ENCODE measurements at places on chromosomes 2 and 18. TPM values are rescaled to one million over a fixed set of nuclear protein-coding genes. Genes with fewer than 3 reads are reported as not detected.
A peak's percentile ranks its signal among the peaks of the same experiment; 100 is the strongest.

- no peak for DNase-seq
These were observed 117.9 kb downstream of the ETAA1 start for GRCh38 chr2:67515056-67515455.

- peak; percentile 68 for DNase-seq
These were observed 1.3 kb downstream of the SPTBN1 start for GRCh38 chr2:54457323-54458023.

- DNase-seq = no peak
These were observed 703 bp downstream of the UGGT1 start for GRCh38 chr2:128091726-128092080.

- peak; percentile 16 for DNase-seq
These were observed 99.2 kb downstream of the NFATC1 start for GRCh38 chr18:79494936-79495335.

DNA sequence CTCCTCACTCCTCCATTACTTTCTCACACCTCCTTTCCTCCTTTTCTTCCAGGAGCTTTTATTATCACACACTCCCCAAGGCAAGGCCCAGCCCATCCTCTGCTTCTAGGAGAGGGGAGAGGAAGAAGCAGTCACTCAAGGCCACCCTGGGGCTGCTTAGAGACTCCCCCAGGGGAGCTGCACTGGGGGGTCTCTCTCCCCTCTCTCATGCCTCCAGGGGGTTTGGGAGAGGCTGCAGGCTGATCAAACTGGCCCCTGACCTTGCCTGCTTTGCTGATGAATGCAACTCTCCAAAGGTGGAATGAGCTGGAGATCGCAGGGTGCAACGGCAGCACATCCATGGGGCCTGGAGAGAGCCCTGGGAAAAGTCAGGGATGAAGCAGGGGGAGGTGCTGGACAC, 216.9 kb downstream of the CELF4 start:
- DNase-seq = no peak

GRCh38 chr2:72605836-72606442, 219.9 kb downstream of the EXOC6B start:
- no peak for DNase-seq

- DNase-seq = no peak
These were observed 25.0 kb downstream of the MPPE1 start for GRCh38 chr18:11883153-11883552.

DNA sequence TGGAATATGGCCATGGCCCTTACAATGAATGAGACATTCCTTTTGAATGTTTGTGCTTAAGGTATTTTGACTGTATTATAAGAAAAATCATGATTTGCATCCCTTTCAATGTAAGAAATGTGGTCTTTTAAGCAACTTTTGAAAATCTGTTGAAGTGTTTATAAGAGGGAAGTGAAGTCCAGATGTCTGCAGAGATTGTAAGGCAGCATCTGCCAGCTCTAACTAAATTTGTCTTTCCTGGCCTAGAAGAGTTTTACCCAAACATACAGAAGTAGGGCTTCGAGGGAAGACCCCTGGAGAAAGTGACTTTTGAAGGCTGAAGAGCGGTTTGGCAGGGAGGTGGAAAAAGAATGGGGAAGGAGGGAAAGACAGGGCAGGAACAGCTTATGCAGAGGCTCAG, 12.2 kb downstream of the EML6 start:
- DNase-seq = no peak

DNA sequence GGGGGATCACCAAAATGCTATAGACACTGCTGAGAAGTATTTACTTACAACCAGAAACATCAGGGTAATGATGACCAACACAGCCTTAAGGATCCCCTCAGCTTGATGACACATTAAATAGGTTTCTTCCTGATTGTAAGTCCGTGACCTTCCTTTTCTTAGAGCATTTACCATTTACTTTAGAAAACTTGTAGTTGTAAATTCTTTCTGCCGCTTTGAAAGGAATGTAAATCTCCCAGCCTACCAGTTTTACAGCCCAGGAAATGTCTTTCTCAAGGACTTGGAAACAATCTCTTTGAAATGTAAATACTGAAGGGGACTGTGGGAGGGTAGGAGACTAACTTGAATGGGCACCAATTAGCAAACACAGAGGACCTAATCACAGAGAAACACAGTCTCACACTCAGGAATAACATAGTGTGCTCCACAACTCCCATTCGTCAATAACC, 278.6 kb downstream of the DSC3 start:
- no peak for DNase-seq

GRCh38 chr18:72246076-72246475, 298.1 kb downstream of the CBLN2 start:
- no peak for DNase-seq

DNA sequence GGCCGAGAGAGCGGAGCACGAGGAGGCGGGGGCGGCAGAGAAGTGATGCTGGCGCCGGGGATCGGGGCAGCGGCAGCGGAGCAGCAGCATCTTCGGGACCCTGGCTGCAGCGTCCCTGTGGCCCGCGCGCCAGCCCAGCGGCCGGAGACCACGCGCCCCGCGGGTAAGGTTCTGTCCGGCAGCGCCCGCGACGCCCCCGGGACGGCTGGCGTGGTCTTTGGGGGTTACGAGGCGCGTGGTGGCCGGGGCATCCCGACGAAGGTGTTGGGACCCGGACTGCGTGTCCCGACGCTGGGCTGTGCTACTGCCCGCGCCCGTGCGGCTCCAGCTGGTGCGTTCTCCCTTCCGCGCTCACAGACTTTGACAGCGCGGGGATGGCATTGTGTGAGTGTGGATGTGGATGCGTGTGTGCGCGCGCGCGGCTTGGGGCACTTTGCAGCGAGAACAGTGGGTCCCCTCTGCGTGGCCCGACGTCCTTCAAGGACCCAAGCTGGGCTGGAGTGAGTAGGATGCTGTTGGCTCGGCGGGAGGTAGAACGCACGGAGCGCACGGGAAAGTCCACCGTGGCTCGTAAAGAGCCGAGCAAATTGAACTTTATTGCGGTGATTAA, 405.0 kb downstream of the XIRP2 start:
- peak; percentile 40 for DNase-seq

- no peak for DNase-seq
These were observed 10.4 kb upstream of the UBE2F start for GRCh38 chr2:237956402-237956736.

- DNase-seq = no peak
These were observed 2.9 kb upstream of the MBP start for GRCh38 chr18:77135339-77136075.

DNA sequence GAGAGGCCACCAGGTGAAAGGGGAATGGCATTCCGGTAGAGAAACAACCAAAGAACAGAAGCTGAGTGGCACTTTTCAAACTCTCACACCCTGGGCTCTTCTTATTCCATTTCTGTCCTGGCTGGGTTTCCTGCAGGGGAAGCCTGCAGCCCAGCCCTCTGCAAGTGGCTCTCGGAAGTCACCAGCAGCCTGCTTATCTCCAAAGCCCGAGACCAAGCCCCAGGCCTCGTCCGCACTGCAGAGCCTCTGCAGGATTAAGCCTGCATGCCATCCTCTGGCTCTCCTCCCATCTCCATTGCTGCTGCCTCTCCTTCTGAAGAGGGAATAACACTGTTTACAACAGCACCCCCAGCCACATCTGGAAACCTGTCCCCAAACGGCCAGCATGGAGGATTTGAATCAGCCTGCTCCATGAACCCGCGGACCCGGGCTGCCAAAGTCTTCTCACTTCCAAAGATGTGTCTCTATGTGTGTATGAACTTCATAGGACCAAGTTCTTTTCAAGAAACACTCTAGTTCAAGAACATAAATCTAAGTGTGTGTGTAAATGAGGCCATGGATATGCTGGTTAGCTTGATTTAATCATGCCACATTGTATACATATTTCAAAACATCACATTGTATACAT, 54.2 kb downstream of the DIPK1C start:
- no peak for DNase-seq

GRCh38 chr2:168457190-168457895, 1.3 kb downstream of the CERS6 start:
- DNase-seq = no peak

- DNase-seq = no peak
These were observed 124.2 kb upstream of the FSHR start for GRCh38 chr2:49278561-49278960.

DNA sequence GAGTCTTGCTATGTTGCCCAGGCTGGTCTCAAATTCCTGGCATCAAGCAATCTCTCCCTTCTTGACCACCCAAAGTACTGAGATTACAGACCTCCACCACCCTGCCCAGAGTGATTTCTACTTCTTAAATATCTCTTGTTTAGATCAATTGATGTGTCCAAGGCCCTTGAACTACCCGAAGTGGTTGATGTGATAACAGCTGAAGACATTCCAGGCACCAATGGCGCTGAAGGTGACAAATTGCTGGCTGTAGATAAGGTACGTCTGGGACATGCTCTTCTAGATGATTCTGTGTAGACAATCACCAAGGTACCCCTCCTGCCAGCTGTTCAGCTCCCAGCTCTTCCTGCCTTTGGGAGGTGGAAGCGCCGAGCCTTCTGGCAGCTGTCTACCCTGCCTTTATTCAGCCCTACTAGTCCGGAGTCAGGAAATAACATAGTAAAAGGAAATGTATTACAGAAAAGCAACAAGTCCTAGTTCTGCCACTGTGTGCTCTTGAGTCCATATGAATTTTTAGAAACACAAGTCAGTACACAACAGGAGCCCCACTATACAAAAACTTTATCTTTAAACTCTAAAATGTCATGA, 61.3 kb upstream of the BZW1 start:
- no peak for DNase-seq

DNA sequence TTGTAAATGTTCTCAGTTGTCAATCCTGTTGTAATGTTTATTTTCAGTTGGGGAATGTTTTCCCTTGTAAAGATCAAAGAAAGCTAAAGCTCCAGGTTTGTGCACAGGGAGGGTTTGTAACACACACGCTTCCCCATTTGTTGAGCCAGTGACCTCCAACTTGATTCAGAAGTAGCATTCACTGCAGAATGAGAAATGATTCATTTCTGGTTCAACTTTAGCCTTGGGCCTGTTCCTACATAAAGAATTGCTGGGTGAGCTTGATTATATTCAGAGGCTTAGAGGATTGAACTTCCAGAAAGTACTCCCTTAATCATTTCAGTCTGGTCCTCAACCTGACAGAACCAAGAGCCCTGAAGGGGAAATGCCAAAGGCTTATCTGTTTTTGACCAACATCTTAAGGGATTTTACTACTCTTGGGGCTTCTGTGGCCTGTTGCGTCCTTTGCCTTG, 70.6 kb upstream of the CAVIN2 start:
- DNase-seq = no peak

- DNase-seq = no peak
These were observed 2.5 kb upstream of the EGR4 start for GRCh38 chr2:73295751-73296400.

- DNase-seq = no peak
These were observed 133.1 kb downstream of the MYCN start for GRCh38 chr2:16073471-16073870.

DNA sequence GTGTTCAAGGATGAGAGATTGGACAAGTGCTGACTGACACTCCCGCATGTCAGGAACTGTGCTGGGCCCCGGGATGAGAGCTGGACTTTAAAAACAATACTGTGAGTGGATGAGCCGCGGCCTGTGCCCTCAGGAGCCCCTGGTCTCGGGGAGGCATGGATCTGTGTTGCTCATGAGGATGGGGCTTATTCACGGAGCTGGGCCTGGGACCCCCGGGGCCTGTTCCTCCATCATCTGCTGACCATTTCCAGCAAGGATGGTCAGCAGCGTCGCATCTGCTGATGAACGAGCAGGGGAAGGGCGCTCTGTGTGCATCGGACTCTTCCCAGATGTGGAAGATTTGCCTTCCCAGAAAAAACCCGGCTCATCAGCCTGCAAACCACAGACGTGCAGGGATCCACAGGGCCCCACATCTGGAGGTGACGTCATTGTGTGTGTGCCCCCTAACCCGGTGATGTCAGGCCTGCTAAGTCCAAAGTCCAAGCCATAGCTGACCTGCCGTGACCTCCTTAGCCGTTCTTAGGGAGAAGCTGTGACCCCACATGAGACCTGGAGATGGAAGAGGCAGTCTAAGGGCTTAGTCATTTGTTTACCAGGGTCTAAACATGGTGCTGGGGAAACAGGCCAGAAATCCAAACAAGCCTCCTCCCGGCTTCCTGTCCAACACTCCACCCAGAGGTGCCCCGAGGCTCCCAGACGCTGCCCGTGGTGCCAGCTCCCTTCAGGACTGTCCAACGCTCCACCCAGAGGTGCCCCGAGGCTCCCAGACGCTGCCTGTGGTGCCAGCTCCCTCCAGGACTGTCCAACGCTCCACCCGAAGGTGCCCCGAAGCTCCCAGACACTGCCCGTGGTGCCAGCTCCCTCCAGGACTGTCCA, 143.9 kb downstream of the PXDN start:
- DNase-seq = no peak

- DNase-seq = no peak
These were observed 353.3 kb upstream of the ACVR2A start for GRCh38 chr2:147491506-147491905.

- DNase-seq = no peak
These were observed 534.8 kb upstream of the LRRTM4 start for GRCh38 chr2:78056976-78057375.

- no peak for DNase-seq
These were observed 65.4 kb downstream of the IKZF2 start for GRCh38 chr2:213086050-213086449.

GRCh38 chr2:32792416-32792815, 154.3 kb upstream of the LTBP1 start:
- no peak for DNase-seq

- peak; percentile 68 for DNase-seq
These were observed 84.7 kb upstream of the TMEM200C start for GRCh38 chr18:5979971-5980457.

GRCh38 chr2:60818272-60818671, 62.2 kb downstream of the PAPOLG start:
- no peak for DNase-seq

DNA sequence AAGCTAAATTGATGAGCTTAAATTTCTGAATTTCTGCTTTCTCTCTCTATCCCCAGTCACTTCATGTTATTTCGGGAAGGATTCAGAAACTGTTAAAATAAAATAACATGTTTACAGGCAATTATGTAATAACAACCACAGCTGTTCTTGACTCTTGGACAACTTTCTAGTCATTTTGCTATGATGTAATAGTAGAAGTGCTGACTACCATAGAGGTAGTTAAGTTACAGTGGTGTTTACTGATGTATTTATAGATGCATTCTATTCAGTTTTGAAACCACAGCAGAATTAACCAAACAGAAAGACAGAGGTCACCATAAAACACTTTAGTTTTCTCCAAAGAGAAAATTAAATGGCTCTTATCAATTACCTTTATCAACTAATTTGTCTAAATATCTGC, 1292.0 kb upstream of the CHAC2 start:
- DNase-seq = no peak

GRCh38 chr2:237980087-237980486, 13.3 kb downstream of the UBE2F start:
- no peak for DNase-seq

DTNA gene
- total RNA-seq = 140 TPM

KCNS3 gene
- total RNA-seq = 4.9 TPM

FZD7 gene
- total RNA-seq = 24.6 TPM

FAM117B gene
- 2.4 TPM for total RNA-seq

SERPINB11 gene
- total RNA-seq = not detected

TEKT4 gene
- not detected for total RNA-seq

GLI2 gene
- 2.1 TPM for total RNA-seq

HRH4 gene
- total RNA-seq = 0.17 TPM

RAPH1 gene
- 13.8 TPM for total RNA-seq

KIAA2012 gene
- total RNA-seq = not detected

BCL11A gene
- total RNA-seq = 31.2 TPM

AKAIN1 gene
- total RNA-seq = not detected

RGPD8 gene
- 7.8 TPM for total RNA-seq

AAK1 gene
- total RNA-seq = 91.1 TPM

CPO gene
- 0.27 TPM for total RNA-seq

ARHGEF4 gene
- 3.8 TPM for total RNA-seq

IL36G gene
- total RNA-seq = not detected

TUBB8B gene
- not detected for total RNA-seq

Measured in left ventricle myocardium superior (tissue), 1 donor.